ENCODE measurements at places on chromosomes 1 and 21. TPM values are rescaled to one million over a fixed set of nuclear protein-coding genes. Genes with fewer than 3 reads are reported as not detected.

The ARMH1 gene
- total RNA-seq, result 1.4 TPM

The LDLRAD1 gene
- 0.25 TPM for total RNA-seq

DNA sequence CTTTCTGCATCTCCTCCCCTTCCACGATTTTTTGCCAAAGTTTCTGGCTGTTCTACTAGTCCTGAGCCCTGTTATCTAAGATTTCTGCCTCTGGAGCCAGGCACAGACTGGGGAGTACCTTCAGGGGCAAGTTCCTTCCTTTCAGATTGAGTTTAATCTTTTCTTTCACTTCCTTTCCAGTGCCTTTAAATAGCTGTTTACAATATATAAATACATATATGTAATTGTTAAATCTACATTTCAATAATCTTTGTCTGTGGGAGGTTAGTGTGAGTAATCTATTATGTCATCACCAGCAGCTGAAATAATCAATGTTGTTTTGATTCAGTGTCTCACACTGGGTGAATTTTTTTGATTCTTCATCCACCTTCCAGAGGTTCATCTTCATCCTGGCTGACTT lies 31.8 kb downstream of the DIPK1A start:
- DNase-seq, result no peak
- peaks cover 15% of the 10 kb centered on the region for H3K4me1 ChIP-seq
- H3K36me3 ChIP-seq, result no peaks in the 10 kb centered on the region
- H3K27ac ChIP-seq, result no peak overlapping the region

GRCh38 chr1:230591678-230592077 lies 50.6 kb upstream of the COG2 start:
- H3K4me3 ChIP-seq, result no peak overlapping the region
- H3K27me3 ChIP-seq, result no peaks in the 10 kb centered on the region
- no peak for DNase-seq
- no peaks in the 10 kb centered on the region for H3K4me1 ChIP-seq

- peak overlapping the region; percentile 77 for H3K4me3 ChIP-seq
- H3K27ac ChIP-seq, result peak overlapping the region; percentile 91
- peaks cover 15% of the 10 kb centered on the region for H3K36me3 ChIP-seq
- no peaks in the 10 kb centered on the region for H3K27me3 ChIP-seq
Measured at GRCh38 chr1:32180186-32181060, 948 bp downstream of the TXLNA start.

- H3K27ac ChIP-seq, result no peak overlapping the region
- no peaks in the 10 kb centered on the region for H3K36me3 ChIP-seq
- H3K4me1 ChIP-seq, result peaks cover 16% of the 10 kb centered on the region
- no peaks in the 10 kb centered on the region for H3K27me3 ChIP-seq
- H3K4me3 ChIP-seq, result no peak overlapping the region
Measured at GRCh38 chr1:59666106-59666505, 148.6 kb upstream of the HOOK1 start.

- no peaks in the 10 kb centered on the region for H3K27me3 ChIP-seq
- no peak overlapping the region for H3K27ac ChIP-seq
- no peak overlapping the region for H3K4me3 ChIP-seq
- H3K36me3 ChIP-seq, result no peaks in the 10 kb centered on the region
Measured at GRCh38 chr1:19395678-19396192, 83.6 kb downstream of the SLC66A1 start.

GRCh38 chr1:152325111-152325510 lies at the start of gene FLG:
TSS of gene FLG (minus strand) at chr1:152325239. CDS start at chr1:152315456, 9,783 bp downstream.
- no peaks in the 10 kb centered on the region for H3K27me3 ChIP-seq
- H3K36me3 ChIP-seq, result no peaks in the 10 kb centered on the region
- H3K27ac ChIP-seq, result no peak within 1 kb of the TSS
- H3K4me3 ChIP-seq, result no peak within 1 kb of the TSS

- peaks cover 3% of the 10 kb centered on the region for H3K4me1 ChIP-seq
- DNase-seq, result no peak
- H3K36me3 ChIP-seq, result peaks cover 15% of the 10 kb centered on the region
- H3K27ac ChIP-seq, result no peak overlapping the region
- no peaks in the 10 kb centered on the region for H3K27me3 ChIP-seq
- no peak overlapping the region for H3K4me3 ChIP-seq
Measured at GRCh38 chr1:232511172-232511571, 118.8 kb downstream of the SIPA1L2 start.

DNA sequence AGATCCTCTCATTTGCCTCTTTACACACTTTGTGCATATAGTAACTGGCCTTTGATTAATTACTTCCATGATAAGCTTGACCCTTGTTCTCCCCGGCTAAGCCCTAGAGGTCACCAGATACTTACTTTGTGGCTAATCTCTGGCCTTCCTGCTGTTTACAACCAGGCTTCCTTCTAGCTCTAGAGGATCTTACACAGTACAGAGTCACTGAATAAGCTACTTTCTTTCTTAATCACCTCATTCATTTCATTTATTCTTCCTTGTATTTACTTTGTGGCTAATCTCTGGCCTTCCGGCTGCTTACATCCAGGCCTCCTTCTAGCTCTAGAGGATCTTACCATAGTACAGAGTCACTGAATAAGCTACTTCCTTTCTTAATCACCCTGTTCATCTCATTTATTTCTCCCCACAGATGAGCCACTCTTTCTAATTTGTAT lies 144.3 kb upstream of the C1orf21 start:
- no peaks in the 10 kb centered on the region for H3K36me3 ChIP-seq
- no peaks in the 10 kb centered on the region for H3K27me3 ChIP-seq
- no peaks in the 10 kb centered on the region for H3K4me1 ChIP-seq
- no peak overlapping the region for H3K27ac ChIP-seq
- no peak for DNase-seq

- no peaks in the 10 kb centered on the region for H3K36me3 ChIP-seq
- H3K4me1 ChIP-seq, result no peaks in the 10 kb centered on the region
- H3K27ac ChIP-seq, result no peak overlapping the region
- H3K4me3 ChIP-seq, result no peak overlapping the region
- no peak for DNase-seq
- H3K27me3 ChIP-seq, result peaks cover 27% of the 10 kb centered on the region
Measured at GRCh38 chr1:3978990-3979325, 78.9 kb upstream of the C1orf174 start.

The SLC44A3 gene
- total RNA-seq, result 10.8 TPM

The BTBD8 gene
- total RNA-seq, result 1.9 TPM

- peaks cover 43% of the 10 kb centered on the region for H3K4me1 ChIP-seq
- H3K4me3 ChIP-seq, result peak overlapping the region; percentile 67
- H3K27me3 ChIP-seq, result peaks cover 43% of the 10 kb centered on the region
- no peak overlapping the region for H3K27ac ChIP-seq
Measured at GRCh38 chr1:245153552-245154428, 995 bp upstream of the KIF26B start.

- no peak overlapping the region for H3K27ac ChIP-seq
- no peak for DNase-seq
- H3K4me3 ChIP-seq, result no peak overlapping the region
Measured at GRCh38 chr1:234633246-234634003, 23.4 kb upstream of the IRF2BP2 start.

DNA sequence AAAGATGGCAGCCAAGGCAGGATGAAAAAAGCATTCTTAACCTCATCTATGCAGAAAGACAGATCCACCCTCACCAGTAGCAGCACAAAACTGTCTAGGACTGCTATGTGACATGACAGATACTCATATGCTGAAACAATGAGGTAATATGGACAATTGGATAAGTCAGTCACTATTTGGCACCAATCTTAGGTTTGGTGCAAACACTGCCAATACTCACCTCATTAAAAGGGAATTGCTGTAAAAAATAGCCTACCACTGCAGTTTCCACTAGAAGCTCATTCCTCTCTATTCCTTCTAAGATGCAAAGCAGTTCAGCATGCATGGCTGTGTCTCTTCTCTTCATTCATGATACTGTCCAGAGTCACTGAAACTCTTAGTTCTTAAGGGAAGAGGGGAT lies 91.7 kb downstream of the TBX15 start:
- H3K4me3 ChIP-seq, result no peak overlapping the region
- peaks cover 4% of the 10 kb centered on the region for H3K36me3 ChIP-seq
- DNase-seq, result no peak
- no peak overlapping the region for H3K27ac ChIP-seq

The ZNF695 gene
- total RNA-seq, result not detected

DNA sequence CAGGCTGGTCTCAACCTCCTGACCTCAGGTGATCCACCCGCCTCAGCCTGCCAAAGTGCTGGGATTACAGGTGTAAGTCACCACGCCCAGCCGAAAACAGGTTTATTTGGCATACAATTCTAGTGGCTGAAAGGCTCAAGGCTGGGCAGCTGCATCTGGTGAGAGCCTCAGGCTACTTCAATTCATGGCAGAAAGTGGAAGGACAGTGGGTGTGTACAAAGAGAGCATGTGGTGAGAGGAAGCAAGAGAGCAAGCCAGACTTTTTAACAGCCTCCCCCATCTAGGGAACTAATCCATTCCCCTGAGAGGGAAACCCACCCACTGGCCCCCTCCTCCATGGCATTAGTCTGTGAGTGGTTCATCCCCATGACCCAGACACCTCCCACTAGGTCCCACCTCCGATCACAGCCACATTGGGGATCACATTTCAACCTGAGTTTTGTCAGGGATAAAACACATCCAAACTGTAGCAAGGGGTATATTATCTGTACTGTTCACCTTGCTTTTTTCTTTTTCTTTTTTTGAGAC lies 9.5 kb downstream of the BMP8A start:
- no peak for DNase-seq
- no peaks in the 10 kb centered on the region for H3K4me1 ChIP-seq
- H3K36me3 ChIP-seq, result no peaks in the 10 kb centered on the region
- H3K27me3 ChIP-seq, result peaks cover 3% of the 10 kb centered on the region
- no peak overlapping the region for H3K27ac ChIP-seq

GRCh38 chr21:41640748-41641509 lies 125.9 kb downstream of the RIPK4 start:
- H3K4me1 ChIP-seq, result peaks cover 24% of the 10 kb centered on the region
- H3K4me3 ChIP-seq, result no peak overlapping the region
- DNase-seq, result no peak
- H3K27me3 ChIP-seq, result no peaks in the 10 kb centered on the region
- peak overlapping the region; percentile 78 for H3K27ac ChIP-seq
- H3K36me3 ChIP-seq, result no peaks in the 10 kb centered on the region

DNA sequence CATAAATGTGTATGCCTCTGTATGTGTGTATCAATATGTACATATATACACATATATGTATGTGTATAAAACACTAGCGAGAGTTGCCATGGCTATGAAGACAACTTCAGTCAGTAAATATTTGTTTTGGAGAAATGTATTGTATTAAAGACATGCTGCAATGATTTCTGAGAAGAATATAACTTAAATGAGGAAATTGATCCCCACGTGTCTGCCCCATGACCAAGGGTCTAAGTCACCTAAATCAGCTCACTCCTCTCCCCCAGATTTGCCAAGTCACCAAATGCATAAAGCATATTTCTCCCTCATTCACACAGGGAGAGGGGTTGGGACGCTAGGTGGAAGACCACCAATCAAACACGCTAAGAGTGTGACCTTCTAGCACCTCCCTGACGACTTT lies 58.3 kb upstream of the LYST start:
- H3K27ac ChIP-seq, result no peak overlapping the region
- DNase-seq, result no peak
- H3K4me3 ChIP-seq, result no peak overlapping the region
- H3K4me1 ChIP-seq, result peaks cover 35% of the 10 kb centered on the region

- peak; percentile 81 for DNase-seq
- no peaks in the 10 kb centered on the region for H3K27me3 ChIP-seq
- H3K36me3 ChIP-seq, result peaks cover 16% of the 10 kb centered on the region
- peak overlapping the region; percentile 19 for H3K4me3 ChIP-seq
- peak overlapping the region; percentile 16 for H3K27ac ChIP-seq
Measured at GRCh38 chr1:31669786-31670592, 25.3 kb upstream of the PEF1 start.

GRCh38 chr1:26961826-26962225 lies 1.6 kb upstream of the KDF1 start:
- H3K4me1 ChIP-seq, result peaks cover 29% of the 10 kb centered on the region
- peaks cover 48% of the 10 kb centered on the region for H3K27me3 ChIP-seq
- no peak for DNase-seq
- H3K4me3 ChIP-seq, result no peak overlapping the region
- H3K27ac ChIP-seq, result no peak overlapping the region

DNA sequence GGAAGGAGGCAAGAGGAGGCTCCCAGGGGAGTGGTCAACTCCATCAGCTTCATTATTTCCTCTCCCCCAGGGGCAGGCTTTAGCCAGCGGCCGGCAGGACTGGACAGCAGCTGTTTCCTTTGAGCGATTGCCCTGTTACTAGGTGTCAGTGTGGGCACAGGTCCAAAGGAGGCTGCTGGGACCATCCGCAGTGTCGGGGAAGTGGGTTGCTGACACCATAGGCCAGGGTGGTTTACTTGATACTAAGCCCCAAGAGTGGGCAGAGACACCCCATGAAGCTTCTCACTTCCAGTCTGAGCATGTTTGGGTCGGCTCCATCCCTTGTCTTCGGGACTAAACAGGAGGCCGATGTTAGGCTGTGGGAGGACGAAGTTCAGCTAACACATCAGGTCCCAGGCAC lies 63.6 kb downstream of the KAZN start:
- no peaks in the 10 kb centered on the region for H3K27me3 ChIP-seq
- no peak overlapping the region for H3K27ac ChIP-seq
- no peak overlapping the region for H3K4me3 ChIP-seq
- peaks cover under 1% of the 10 kb centered on the region for H3K4me1 ChIP-seq
- DNase-seq, result no peak

DNA sequence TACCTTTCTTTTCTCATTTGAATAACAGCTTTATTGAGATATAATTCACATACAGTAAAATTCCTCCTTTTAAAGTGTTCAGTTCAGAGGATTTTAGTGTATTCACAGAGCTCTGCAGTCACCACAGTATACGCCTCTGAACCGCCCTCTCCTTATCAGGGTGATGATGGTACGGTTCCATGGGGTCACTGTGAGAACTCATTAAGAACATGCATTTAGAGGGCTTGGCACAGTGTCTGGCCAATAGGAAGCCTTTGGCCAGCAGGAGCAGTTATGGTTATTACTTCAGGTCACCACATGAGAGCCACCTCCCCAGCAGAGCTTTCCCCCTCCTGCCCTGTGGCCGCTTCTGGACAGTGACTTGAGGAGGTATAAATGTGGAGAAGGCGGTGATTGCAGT lies 27.3 kb downstream of the KCNQ4 start:
- H3K4me3 ChIP-seq, result no peak overlapping the region
- no peaks in the 10 kb centered on the region for H3K36me3 ChIP-seq
- no peaks in the 10 kb centered on the region for H3K27me3 ChIP-seq
- peaks cover 15% of the 10 kb centered on the region for H3K4me1 ChIP-seq

DNA sequence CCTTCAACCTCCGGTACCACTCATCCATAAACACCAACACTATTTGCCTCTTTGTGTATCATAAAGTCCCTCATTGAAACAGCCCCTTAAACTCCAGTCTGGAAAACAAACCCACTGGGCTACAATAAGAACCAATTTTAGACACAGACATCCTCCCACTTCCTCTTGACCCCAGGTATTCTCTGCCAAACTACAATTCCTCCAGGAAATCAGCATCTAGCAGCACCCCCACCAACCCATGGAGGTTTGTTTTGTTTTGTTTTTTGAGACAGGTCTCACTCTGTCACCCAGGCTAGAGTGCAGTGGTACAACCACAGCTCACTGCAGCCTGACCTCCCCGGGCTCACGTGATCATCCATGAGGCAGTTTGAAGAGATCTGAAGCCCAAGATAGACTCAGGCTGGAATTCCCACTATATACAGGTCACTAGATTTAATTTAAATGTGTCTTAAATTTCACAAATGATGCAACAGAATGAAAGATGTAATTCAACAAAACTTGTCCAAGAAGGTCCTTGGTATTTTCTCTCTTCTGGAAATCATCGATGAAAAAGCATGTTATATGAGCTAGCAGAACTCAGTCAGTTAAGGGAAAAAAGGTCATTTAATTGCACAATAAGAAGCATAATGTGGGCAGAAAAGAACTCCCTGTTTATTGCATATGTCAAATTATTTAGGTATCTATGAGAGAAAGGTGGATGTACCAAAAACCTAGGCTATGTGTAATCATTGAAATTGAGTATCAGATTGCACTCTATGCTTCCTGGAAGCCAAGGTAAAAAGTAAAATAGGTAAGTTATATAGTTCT lies 30.3 kb downstream of the TCP10L start:
- H3K27me3 ChIP-seq, result no peaks in the 10 kb centered on the region
- H3K4me1 ChIP-seq, result no peaks in the 10 kb centered on the region
- H3K36me3 ChIP-seq, result no peaks in the 10 kb centered on the region
- H3K4me3 ChIP-seq, result no peak overlapping the region

All from suprapubic skin (tissue), 4 donors.